ENCODE measurements at places on chromosomes 1 and 21.

DNA sequence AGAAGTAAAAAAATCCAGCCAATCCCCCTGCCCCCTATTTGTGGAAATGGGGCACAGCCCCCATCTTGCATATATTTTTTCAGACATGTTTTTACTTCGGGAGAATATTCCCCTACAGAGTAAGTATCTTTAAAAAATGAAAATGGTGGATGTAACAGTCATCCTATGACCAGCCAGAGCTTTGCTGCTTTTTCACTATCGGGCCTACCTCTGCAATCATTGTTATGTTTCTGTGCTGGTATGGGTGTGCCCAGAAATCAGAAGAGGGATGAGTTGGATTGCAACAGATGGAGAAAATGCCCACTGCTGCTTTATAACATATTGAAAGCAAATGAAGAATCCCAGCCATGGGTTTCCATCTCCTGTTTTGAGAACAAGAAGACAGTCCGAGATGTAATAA is 2.9 kb downstream of the CD247 start:
- no peak for DNase-seq

- DNase-seq, result no peak
These were observed 80.6 kb upstream of the GFI1 start for GRCh38 chr1:92567211-92567868.

- DNase-seq, result no peak
These were observed 47.0 kb upstream of the KDM4A start for GRCh38 chr1:43602990-43603389.

DNA sequence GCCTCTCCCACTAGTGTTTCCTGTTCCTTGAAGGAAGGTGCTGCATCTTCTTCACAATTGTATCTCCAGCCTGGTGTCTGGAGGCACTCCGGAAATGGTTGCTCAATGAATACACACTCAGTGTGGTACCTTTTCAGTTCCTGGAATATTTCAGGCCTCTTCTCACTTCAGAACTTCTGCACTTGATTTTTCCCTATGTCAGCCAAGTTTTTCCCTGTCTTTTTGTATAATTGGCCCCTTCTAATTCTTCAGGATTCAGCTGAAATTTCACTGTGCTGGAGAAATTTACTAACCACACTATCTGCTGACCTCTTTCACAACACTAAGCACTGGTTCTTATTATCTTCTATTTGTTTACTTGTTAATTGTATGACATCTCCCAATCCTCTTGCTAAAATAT is 61.2 kb upstream of the MAP10 start:
- DNase-seq, result no peak

GRCh38 chr1:111719674-111720132 is 19.5 kb downstream of the INKA2 start:
- no peak for DNase-seq

DNA sequence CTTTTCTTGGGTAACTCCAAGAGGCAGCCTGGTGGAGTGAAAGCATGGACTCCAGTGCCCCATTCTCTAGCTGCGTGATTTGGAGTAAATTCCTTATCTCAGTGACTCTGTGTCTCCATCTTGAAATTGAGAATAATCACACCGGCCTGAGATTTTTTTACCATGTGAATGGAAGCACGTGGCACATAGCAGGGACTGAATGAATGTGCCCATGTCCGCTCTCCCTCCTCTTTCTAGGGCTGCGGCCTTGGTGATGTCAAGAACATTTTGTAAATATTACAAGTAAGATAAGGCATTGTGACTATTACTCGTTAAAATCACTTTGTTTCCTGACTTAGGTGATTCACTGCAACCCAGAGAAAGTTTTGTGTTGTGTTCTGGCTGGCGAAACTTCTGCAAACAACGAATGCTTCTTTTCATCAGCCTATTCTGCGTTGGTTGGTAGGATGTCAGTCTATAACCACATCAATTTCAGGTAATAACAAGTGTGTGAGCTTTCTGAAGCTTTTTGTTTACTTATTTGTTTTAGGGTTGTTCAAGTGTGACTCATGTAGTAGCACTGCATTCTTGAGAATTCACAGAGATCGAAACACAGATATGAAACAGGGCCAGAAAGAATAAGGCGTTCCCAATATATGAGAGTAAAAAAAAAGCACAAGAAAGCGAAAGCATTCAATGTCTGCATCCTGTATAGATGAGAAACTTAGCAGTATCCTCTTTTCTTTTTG is 135.7 kb upstream of the SLC45A1 start:
- DNase-seq, result peak; percentile 67

DNA sequence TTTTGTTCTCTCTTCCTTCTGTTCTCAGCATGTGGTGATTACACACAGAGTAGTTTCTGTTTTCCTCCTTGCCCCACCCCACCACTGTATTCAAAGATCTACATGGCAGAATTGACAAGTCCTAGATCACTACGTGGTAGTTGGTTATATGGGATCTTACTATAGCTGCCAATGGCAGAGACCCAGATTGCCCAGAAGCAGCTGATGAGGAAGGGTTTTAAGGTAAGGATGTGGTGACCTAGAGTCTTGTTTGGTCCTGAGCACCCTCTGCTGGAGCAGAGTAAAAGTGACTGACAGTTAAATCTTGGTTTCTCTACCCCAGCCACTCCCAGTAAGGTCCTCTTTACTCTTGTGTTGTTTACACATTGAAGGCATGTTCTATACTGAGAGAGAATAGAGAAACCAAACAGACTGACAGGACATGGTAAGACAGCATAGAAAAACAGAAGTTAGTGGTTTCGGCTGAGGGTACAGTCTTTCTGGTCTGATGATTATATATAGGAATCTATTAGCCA is 22.8 kb upstream of the STRIP1 start:
- no peak for DNase-seq

GRCh38 chr1:234683861-234684632 is 74.1 kb upstream of the IRF2BP2 start:
- DNase-seq, result no peak

GRCh38 chr1:192954705-192955265 is 104.4 kb downstream of the UCHL5 start:
- DNase-seq, result no peak

GRCh38 chr1:236829085-236829484 is 34.0 kb downstream of the MTR start:
- no peak for DNase-seq

GRCh38 chr1:198121056-198121826 is 35.6 kb upstream of the NEK7 start:
- no peak for DNase-seq

- DNase-seq, result no peak
These were observed 93.7 kb downstream of the CTH start for GRCh38 chr1:70504821-70505193.

Measured in CD8-positive, alpha-beta T cell (primary cell).